ENCODE measurements at places on chromosomes 6 and 20.

DNA sequence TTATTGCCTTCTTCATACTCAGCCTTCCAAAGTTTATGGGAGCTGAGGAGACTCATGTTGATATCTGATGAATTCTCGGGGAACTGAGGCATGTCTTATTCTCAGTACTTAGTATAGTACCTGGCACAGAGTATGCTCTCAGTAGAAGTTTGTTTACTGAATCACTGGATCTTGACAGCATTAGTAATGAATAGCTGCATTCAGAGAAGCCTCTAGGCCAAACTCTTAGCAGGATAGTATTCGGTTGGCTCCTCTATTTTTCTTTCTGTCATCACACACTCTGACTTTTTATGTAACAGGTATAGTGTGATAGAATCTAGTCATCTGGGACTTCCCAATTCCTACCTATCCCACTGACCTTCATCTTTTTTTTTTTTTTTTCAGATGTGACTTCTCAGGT is 566.4 kb upstream of the MAN1A1 start:
- DNase-seq = no peak

GRCh38 chr6:64335195-64335594 is 699.6 kb downstream of the PHF3 start:
- no peak for DNase-seq

DNA sequence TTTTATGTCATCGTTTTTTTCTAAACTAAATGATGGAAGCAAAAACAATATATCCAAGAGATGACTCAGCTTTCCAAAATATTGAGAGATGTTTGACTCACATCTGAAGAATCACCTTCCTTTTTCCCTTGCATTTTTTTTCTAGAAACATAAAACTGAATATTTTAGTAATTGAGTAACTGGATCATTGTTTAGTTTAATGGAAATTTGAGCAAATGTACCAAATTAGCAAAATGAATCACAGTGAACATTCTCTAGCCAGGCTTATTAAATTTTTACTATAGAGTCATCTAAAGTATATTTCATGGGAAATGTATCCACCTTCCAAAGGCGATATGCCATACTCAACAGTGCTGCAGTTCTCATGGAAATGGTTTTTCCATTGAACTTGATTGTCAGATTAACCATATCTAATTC is 145.5 kb downstream of the TENT5A start:
- DNase-seq = no peak

GRCh38 chr6:149983145-149983544 is 19.4 kb downstream of the ULBP1 start:
- DNase-seq = no peak

GRCh38 chr6:117677553-117678141 is 2.4 kb downstream of the NUS1 start:
- DNase-seq = no peak

DNA sequence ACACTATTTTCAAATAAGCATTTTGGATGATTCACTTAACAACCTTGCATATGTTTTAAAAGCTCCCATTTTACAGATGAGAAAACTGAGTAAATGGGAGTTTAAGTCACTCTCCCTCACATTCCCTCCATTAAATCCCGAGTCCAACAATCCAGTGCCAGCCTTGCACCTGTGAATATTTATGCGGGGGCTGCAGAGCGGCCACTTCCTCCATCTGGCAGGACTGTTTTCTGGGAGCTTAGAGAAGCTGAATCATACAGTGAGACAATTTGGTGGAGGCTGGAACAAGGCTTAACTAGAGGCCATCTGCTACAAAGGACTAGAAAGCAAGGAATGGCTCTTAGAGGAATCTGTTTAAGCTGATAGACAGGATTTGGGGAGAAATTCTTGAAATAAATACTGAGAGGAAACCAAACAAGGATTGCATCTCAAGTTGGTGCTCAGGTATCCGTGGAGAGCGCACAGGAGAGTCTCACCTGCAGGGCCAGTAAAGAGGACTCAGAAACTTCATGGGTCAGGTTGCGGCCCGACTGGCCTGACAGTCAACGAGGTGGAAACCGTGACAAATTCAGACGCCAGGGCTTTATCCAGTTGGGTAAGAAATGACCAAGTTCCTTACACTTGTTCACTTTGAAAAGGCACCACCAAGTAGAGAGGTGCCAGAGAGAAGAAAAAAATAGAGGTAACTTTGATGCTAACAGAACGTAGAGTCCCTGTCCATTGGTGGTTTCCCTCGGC is 478.5 kb downstream of the QKI start:
- no peak for DNase-seq

GRCh38 chr20:18019068-18019467 is 38.6 kb downstream of the OVOL2 start:
- no peak for DNase-seq

GRCh38 chr6:170203212-170203611 is 87.7 kb downstream of the DLL1 start:
- no peak for DNase-seq

DNA sequence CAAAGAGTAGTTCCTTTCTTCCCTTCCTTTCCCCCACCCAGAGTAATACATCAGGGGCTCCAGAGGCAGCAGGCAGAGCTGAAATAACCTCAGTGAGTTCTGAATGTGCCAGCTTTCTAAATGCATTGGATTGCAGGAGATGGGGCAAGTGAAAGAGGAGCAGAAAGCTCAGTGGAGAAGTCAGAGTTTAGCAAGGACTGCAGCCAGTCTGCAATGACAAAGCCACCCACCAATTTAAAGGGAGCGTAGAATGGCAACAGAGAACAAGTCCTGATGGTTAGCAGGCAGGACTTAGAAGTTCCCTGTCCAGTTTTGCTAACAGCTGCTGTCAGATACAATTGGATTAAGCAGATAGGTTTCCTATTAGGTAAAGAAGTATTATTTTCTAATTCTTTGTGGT is 203.4 kb upstream of the RIN2 start:
- no peak for DNase-seq

- DNase-seq = no peak
Observed at GRCh38 chr6:36804563-36804962, 34.7 kb downstream of the CPNE5 start.

DNA sequence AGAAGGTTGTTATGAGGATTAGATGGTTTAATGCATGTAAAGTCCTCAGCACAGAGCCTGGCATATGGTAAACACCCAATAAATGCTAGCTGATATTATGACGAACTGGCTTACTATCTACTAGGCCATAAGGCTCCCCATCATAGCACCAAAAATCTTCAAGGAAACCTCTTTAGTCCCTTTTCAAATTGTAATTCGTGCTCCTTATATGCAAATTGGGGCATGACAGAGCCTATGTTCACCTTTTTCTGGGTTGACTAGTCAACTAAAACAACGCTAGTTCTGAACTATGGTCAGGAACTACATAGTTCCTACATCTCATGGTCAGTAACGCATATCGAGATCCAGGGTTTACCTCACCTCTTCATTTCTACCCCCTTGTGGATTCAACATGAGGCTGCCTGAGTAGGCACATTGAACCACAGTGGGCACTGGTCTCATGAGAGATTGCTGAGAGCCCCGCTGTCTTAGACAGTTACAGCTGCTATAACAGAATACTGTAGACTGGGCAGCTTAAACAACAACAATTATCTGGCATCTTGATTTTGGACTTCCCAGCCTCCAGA is 97.2 kb upstream of the TNFAIP3 start:
- DNase-seq = no peak

DNA sequence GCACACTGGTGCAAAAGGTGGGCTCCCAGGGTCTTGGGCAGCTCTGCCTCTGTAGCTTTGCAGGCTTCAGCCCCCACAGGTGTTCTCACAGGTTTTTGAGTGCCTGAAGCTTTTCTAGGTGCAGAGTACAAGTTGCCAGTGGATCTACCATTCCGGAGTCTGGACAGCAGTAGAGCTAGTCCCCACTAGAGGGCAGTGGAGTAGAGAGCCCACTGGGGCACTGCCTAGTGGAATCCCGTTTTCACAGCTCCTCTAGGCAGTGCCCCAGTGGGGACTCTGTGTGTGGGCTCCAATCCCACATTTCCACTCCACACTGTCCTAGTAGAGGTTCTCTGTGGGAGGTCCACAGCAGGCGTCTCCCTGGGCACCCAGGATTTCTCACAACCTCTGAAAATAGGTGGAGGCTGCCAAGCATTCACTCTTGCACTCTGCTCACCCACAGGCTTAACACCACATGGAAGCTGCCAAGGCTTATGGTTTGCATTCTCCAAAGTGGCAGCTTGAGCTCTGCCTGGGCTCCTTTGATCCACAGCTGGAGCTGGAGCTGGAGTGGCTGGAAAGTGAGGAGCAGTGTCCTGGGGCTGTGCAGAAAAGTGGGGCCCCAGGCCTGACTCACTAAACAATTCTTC is 86.3 kb upstream of the PROKR2 start:
- peak; percentile 9 for DNase-seq

DNA sequence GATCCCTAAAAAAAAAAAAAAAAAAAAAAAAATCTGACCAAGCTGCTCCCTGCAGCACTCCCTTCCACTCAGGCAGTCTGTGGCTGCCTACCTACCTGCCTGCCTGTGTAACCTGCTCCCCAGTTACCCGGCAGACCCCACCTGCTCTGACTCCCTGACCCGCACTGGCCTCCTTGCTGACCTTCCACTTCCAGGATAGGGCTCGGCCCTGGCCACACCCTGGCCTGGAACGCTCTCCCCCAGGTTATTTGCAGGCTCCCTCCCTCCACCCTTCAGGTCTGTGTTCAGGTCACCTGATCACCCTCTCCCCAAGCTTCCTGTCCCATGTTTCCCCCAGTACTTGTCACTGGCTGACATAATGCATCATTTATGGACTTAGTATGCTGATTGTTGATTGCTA is 134.3 kb downstream of the SLC23A2 start:
- DNase-seq = no peak

GRCh38 chr6:16665992-16666391 is 95.3 kb downstream of the ATXN1 start:
- no peak for DNase-seq

DNA sequence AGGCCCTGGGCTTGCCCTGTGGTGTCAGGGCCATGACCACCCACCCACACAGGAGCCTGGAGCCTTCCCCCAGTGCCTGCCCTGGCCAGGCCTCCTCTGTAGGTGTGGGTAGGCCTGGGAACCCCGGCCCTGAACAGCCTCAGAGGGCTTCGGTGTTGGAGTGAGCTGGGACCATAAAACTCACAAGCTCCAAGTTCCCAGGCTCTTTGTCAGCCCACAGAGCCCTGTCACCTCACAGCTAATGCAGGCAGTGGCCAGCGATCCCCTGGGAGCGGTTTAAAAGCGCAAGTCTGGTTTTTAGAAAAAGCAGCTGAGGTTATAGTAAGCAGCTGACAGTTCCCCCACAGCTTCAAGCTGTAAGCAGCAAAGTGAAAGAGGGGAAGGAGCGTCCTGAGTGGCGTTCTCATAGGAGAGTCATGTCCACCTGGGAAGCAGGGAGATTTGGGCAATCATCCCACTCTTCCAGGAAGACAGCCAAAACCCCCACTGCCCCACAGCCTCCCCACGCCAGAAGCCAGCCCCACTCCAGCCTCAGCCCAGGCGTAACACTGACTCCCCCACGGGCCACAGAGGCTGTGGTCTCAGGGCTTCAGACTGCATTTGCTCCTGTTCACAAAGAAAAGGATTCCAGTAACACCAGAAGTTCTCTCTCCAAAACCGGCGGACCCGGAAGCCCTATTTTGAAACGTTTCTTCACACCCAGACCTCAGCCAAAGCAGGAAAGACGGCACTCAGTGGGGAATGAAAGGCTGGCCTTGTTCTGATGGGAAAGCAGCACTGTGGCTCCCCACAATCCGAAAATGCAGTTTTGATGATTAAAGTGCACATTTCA is 34.3 kb upstream of the FOXC1 start:
- no peak for DNase-seq

- DNase-seq = no peak
Observed at GRCh38 chr6:145863988-145864616, 49.5 kb upstream of the FBXO30 start.

GRCh38 chr6:7304821-7305220 is 8.2 kb downstream of the SSR1 start:
- DNase-seq = no peak

DNA sequence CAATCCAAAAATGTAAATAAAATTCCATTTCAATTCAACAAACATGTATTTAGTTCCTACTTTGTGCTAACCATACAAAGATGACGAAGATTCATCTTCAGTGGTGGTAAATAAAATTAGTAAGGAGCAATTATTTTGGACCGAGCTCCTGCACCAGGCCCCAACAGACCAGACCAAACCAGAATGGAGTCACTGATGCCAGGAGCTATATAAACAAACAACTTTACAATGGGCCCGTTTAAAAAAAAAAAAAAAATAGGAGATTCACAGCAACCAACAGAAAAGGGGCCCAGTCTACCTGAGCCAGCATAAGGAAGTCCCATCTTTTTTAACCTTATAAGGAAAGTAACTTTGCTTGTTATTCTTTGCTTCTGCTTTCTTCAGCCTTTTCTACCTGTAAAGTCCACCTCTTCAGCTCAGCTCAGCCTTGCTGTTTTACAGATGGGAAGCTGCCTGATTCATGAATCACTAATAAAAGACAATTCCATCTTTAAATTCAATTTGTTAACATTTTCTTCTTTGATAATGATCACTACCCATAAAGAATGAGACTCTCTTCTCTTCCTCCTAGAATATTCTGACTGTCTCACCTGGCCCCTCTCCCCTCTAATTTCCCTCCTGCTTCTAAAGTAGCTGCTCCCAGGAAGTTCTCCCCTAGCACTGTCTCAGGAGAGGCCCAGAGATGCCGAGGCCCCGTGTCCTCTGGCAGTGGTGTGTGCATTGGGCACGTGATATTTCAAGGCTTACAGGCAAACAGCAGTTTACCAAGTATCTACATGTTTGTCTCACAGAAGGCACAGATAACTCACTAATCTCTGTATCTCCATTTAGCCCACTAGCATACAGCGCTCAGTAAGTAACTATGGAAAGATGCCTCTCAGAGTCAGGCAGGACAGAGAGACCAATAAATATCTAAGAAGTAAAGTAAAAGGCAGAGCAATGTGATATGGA is 8.4 kb downstream of the MBOAT1 start:
- no peak for DNase-seq

DNA sequence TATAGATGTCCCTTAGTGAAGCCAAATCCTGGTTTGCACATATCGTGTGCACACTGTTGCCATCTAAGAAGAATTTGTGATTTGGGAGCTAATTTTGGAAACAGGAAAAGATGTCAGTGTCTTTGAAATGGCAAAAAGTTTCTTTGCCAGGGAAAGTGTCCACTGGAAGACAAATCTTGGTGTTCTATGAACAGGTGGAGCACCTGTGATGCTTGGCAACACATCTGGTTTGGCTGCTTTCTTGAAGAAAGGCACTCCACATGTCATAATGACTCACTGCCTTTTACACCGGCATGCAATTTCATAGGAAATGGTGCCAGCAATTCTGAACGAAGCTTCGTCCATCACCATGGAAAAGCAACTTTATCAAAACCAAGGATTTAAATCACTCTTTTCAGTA is 1040.0 kb upstream of the MAP3K7 start:
- DNase-seq = no peak

All from GM18507 (cell line).